ENCODE measurements at places on chromosomes 1 and 21.

DNA sequence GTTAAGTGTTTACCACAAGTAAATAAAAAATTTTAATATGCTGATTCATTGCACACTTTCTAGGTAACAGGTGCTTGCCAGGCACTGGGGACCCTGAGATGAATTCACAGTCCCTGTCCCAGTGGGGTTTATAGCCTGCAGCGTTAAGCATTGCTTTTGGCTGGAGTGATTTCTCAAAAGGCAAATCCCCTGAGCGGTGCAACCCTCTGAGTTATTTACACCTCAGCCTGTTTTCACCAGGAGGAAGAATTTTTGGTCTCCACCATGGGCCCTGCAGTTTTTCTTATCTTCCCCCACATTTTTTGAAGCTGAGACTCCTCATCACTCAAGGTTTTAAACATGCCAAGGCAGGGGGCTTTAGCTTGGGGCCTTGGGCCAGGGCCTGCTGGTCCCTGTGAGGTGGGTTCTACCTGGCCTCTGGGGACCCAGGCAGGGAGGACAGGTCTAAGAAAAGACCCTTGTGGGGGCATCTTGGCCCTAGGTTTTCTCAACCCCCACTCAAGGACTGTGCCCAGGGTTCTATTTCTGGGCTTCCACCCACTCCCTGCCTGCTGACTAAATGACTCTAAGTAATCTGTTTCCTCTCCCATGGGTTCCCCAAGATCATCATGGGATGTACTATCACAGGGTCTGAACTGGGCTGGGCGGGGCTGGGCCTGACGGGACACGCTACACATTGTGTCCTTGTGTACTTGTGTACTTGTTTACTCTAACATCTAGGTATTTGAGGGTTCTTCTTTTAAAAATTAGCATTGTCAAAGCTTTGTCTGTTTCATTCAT is 10.2 kb upstream of the CHIT1 start:
- no peak for DNase-seq

- no peak for DNase-seq
These were observed 132.5 kb upstream of the C1orf174 start for GRCh38 chr1:4032571-4032970.

- no peak for DNase-seq
These were observed 118.2 kb downstream of the DYRK1A start for GRCh38 chr21:37484535-37485474.

DNA sequence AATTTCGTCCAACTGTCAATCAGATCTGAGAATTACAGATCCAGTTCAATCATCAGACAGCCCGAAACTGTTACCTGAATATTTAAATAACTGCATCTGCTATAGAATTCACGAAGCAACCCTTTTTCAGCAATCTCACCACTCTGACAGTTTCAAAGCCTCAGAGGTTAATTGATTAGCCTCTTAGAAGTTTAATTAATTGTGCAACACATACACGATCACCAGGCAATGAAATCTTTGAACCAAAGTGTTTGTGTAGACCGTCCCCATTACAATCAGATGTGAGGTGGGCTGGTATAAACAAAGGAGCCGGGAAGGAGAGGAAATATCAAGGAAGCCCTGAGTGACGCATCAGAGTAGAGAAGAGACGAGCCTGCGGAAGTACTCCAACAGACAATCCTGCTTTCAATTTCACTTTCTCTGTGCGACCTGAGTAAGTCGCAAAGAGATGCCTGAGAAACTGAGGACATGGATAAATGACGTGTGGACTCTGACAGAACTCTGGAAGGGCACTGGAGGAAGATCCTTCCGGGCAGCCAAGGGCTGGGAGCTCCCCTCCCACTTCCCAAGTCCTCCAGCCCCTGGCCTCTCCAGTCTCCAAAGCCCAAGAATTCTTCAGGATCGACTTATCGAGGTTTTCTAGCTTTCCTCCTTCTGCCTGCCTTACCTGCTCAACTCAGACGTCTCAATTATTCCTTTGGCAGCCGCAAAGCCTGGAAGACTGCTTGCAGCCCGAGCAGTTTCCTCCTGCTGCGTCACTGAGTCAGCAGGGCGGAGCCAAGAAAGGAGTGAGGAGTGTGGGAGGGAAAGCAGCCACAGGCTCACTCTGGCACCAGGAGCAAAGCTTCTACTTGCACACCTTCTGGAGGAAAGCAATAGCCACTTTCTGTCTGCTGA is at the start of gene RNASEL:
Gene RNASEL (minus strand): TSS at position 757 of the 897 bp plus-strand sequence. CDS start 2,450 bp downstream, outside the sequence.
- DNase-seq, result peak; percentile 16

- no peak for DNase-seq
These were observed 101.3 kb downstream of the TGFBR3 start for GRCh38 chr1:91784616-91785015.

DNA sequence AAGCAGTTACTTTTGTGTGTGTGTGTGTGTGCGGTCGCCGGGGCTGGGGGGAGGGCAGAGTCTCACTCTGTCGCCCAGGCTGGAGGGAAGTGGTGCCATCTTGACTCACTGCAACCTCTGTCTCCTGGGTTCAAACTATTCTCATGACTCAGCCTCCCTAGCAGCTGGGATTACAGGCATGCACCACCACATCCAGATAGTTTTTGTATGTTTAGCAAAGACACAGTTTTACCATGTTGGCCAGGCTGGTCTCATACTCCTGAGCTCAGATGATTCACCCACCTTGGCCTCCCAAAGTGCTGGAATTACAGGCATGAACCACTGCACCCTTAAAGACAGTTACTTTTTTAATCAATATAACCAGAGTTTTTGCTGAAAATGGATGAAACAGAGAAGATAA is 207.0 kb downstream of the PTPRC start:
- DNase-seq, result no peak

- DNase-seq, result no peak
These were observed 82.3 kb downstream of the LTN1 start for GRCh38 chr21:28910280-28910887.

Data from BJ (cell line).